ENCODE measurements at places on chromosomes 1 and 21.
A peak's percentile ranks its signal among the peaks of the same experiment; 100 is the strongest.

DNA sequence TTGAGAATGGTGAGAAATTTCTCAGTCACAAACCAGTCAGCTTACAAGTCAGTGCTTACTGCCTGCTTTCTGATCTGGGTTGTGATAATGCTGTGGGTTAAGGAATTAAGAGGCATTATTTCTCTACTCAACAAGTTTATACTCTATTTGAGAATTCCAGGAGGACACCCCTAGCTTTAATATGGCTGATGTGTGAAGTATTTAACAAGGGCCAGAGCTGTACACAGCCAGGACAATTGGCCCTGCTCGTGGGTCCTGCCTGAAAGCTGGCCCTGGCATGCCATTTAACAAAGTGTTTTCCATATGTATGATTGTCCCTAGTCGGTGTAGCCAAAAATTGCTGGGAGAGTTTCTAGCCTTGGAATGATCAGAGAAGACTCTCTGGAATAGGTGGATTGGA, 43.2 kb downstream of the HHAT start:
- DNase-seq, result no peak

DNA sequence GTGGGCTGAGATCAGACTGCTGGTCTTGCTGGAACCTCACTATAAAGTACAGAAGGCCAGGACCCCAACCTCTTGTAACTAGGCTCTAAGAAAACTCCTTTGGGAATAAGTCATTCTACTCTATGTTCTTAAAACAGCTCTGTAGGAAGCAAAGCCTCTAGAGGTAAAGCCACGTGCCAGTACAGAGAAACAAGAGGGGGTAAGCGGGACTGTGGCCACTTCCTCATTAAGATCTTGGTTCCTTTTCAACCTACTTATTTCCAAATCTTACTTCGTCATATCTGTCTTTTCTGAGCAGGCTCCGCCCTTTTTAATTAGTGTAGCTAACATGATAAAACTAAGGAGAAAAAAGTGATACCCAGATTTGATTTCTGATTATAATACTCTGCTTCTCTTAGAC, 3.8 kb downstream of the NCSTN start:
- no peak for DNase-seq

DNA sequence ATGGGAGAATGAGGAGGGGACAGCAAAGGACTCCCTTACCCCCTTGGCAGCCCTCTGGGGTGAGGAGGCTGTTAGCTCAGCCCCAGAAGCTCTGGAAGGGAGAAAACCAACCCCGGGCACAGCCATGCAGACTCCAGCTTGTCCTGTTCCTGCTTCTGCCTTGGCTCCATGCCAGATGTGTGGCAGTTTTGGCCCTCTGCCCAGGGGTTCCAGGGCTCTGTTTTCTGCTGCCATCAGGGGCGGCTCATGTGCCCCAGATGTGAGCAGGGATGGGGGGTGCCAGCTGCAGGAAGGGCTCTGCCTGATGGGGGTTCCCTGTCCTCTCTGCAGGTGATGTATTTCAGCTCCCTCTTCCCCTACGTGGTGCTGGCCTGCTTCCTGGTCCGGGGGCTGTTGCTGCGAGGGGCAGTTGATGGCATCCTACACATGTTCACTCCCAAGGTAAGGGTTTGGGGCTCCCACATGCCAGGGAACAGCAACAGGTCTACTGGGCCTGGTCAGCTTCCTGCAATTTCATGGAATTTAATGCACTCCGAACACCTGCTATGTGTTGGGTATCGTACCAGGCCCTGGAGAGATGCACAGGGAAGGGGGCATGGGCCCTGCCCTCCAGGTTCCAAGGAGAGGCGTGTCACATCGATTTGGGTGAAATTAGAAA, 26.1 kb downstream of the SLC6A17 start:
- no peak for DNase-seq

GRCh38 chr1:40780678-40781607, 2.6 kb upstream of the KCNQ4 start:
- no peak for DNase-seq

- DNase-seq, result no peak
These were observed 152.0 kb downstream of the ADGRL4 start for GRCh38 chr1:78854556-78854955.

- DNase-seq, result no peak
These were observed 103.9 kb upstream of the DUSP10 start for GRCh38 chr1:221845650-221846371.

DNA sequence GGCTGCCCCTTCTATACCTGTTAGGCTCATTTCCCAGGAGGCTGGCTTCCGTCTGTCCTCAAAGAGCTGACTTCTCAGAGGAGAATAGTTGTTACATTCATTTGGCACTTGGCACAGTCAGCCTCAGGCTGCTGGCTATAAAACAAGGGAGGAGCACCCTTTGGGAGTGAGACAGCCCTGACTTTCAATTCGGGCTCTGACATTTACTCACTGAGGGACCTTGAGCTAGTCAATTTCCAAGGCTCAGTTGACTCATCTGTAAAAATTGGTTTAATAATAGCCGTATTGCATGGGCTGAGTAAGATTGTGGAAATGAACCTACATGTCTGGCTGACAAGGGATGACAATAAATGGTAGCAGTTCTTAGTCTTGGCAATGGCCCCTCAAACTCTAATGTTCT, 13.7 kb downstream of the ALX3 start:
- DNase-seq, result no peak

GRCh38 chr1:242530761-242531160, 6.3 kb upstream of the PLD5 start:
- no peak for DNase-seq

GRCh38 chr1:231170875-231171274, 9.0 kb downstream of the TRIM67 start:
- DNase-seq, result no peak

DNA sequence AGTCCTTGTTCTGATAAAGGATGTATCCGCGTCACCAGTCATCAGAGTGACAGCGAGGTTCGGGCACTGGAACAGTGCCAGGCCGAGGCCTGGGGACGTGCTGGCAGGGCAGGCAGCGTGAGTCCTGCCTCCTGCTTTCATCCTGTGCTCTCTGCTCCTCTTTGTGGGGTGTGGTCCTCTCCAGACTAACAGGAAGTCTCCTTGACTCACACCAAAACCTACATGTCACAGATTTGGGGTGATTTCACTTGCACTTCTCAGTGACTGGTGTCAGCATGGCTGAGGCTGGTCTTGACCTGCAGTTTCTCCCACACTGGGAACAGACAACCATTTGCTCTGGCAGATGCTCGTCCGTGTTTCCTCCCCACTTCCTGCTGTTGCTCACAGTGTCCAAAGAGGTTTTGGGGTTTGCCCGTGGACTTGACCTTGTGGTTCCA, 8.8 kb upstream of the NLRP3 start:
- peak; percentile 19 for DNase-seq

DNA sequence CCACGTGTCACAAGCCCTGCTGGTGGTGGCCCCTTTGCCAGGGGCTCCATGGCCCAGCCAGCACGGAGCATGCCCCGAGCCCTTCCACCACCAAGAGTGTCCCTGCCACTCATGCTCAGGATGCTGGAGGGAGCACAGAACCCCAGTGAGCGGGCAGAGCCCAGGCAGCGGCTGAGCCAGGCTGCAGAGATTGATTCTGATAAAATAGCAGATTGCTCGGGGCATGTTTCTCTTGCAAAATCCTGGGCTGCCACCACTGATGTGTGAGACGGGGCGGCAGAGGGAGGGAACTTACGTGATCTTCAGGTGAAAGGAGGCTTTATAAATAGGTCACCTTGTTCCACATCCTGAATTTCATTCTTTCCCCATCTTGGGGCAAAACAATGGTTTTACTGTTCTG, 53.2 kb downstream of the SPSB1 start:
- DNase-seq, result no peak

- DNase-seq, result no peak
These were observed 164.2 kb upstream of the C1orf21 start for GRCh38 chr1:184222652-184223052.

GRCh38 chr1:200673952-200674823, 4.5 kb upstream of the DDX59 start:
- no peak for DNase-seq

- DNase-seq, result no peak
These were observed 146.2 kb downstream of the C1orf21 start for GRCh38 chr1:184533049-184533448.

DNA sequence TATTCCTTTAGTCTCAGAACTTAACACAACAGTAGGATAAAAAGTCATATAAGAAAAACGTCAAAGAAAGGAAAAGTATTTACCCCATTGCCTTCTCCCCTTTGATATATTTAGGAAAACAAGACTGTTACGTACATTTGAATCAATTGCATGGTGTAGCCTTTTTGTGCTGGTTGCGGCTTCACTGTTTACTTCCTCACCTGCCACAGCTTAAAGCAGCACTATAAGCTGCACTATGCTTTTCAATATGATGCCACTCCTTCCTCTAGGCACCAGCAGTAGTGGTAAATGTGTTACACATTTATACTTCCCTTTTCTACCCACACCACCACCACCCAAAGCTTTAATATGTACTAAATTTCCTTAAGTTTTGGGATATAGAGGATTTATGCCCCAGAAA, 111.1 kb downstream of the ATP1B1 start:
- no peak for DNase-seq

Data from effector CD8-positive, alpha-beta T cell (primary cell).